NCI-H1105 (cell line): ENCODE measurements at places on chromosomes 6 and 20.

DNA sequence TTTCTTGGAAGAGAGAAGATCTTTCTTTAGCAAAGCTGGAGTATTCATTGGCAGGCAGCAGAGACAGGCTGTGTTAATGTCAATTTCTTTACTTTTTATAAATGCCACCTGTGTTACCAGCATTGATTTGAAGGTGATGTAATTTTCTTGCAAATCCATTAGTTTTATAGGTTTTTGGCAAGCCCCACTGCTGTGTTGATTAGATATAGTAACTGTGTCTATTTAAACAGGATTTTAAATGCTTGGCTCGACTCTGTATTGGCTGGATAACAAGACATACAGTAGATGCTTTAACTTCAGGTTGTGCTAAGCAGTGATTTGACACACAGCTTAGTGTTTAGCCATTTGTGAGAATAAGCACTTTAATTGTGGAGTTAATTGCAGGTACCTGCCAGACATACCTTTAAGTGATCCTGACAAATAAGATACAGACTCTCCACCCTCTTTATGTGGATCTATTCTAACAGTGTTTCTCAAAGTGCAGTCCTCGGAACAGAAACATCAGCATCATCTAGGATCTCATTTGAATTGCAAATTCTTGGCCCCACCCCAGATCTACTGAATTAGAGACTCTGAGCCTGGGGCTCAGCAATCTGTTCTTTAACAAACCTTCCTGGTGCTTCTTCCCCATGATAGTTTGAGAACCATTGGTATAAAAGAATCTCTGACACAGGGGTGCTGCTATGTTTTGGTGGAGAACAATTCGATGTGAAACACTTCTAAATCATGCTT lies 397.5 kb downstream of the HDGFL1 start:
- no peak for DNase-seq

GRCh38 chr20:15699431-15700146 lies 873.7 kb downstream of the KIF16B start:
- no peak for DNase-seq

DNA sequence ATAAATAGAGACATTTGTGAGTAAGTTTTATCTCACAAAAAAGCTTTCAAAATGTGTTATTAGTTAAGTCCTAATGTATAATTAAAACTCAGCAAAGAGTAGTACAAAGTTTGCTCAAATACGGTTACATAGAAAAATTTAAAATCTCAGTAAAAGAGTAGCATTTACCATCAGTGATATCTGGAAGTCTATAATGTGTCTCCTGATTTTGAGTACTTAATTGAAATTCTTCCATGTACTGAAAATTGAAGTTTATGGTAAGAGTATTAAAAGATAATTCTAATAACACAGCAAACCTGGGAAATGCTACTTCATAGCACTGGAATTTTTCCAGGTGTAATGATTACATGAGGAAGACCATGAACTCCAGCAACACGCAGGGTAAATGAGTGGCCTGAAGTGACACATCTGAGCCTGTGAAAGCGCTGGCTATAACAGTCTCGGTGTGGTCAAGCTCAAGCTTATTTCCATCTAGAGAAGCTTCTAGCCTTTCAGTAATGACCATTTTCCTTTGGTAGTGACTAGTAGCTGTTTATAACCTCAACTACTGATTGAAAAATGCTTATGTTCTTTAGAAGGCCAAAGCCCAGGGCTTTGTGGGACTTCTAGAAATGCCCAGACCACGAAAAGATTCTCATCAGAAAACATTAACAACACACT lies 203.2 kb downstream of the ISM1 start:
- no peak for DNase-seq

GRCh38 chr6:45681860-45682511 lies 304.3 kb upstream of the SUPT3H start:
- no peak for DNase-seq

GRCh38 chr20:53737396-53738038 lies 143.9 kb upstream of the ZNF217 start:
- DNase-seq = no peak

GRCh38 chr6:88872962-88873361 lies 90.5 kb downstream of the RNGTT start:
- no peak for DNase-seq
